ENCODE measurements at places on chromosomes 13 and 19. TPM values are rescaled to one million over a fixed set of nuclear protein-coding genes. Genes with fewer than 3 reads are reported as not detected.

Gene CCL25
- not detected for total RNA-seq

Gene ZNF709
- total RNA-seq: 3.6 TPM

Gene PDX1
- total RNA-seq: not detected

Gene THSD1
- 0.66 TPM for total RNA-seq

Gene KLK2
- total RNA-seq: not detected

Gene LHB
- total RNA-seq: not detected

Gene FOSB
- 0.88 TPM for total RNA-seq

Gene PNMA8B
- total RNA-seq: 8.8 TPM

Gene OLFM4
- not detected for total RNA-seq

Gene TPTE2
- 0.24 TPM for total RNA-seq

Gene GGN
- 0.98 TPM for total RNA-seq

Gene ELSPBP1
- total RNA-seq: not detected

Gene OR10H1
- not detected for total RNA-seq

Gene STXBP2
- 33.6 TPM for total RNA-seq

Gene MRPS12
- 48.0 TPM for total RNA-seq

Gene BRME1
- 8.8 TPM for total RNA-seq

GRCh38 chr19:41888926-41889325 is 5.9 kb downstream of the ARHGEF1 start:
- H3K36me3 ChIP-seq: no peaks in the 10 kb centered on the region
- no peak overlapping the region for H3K27ac ChIP-seq
- no peak overlapping the region for H3K4me3 ChIP-seq
- no peaks in the 10 kb centered on the region for H3K4me1 ChIP-seq
- no peak for DNase-seq

DNA sequence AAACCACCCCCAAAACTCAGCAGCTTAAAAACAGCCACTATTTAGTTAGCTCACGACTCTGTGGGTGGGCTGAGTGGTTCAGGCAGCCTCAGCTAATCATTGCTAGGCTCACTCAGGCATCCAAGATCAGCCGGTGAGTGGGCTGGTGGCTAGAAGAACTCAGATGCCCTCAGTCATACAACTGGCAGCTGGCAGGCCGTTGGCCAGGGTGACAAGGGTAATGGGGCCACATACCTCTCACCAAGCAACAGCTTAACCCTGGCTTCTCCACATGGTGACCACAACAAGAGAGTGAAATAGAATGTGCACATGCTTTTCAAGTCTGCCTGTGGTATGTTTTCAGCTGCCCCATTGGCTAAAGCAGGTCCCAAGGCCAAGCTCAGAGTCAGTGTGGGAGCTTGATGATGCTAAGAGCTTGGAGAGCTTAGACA is 435.4 kb upstream of the TSHZ3 start:
- DNase-seq: no peak
- H3K4me3 ChIP-seq: no peak overlapping the region
- no peak overlapping the region for H3K27ac ChIP-seq
- no peaks in the 10 kb centered on the region for H3K27me3 ChIP-seq
- no peaks in the 10 kb centered on the region for H3K36me3 ChIP-seq
- H3K4me1 ChIP-seq: no peaks in the 10 kb centered on the region

DNA sequence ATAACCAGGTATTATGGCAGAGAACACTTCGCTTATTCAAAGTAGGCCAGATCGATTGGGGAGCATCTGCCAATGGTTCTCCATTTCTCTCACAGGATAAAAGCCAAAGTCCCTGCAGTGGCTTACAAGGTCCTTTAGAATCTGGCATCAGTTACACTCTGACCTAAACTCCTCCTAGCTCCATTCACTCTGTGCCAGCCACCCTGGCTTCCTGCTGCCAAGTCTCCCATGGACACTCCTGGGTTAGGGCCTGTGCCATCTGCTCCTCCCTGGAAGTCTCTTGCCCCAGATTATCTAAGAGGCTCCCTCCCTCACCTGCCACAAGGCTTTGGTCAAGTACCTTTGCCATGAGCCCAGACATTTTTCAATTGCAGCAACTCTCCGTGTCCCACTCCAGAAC is 649.2 kb downstream of the DACH1 start:
- no peak for DNase-seq
- no peaks in the 10 kb centered on the region for H3K36me3 ChIP-seq
- no peaks in the 10 kb centered on the region for H3K27me3 ChIP-seq
- H3K4me3 ChIP-seq: no peak overlapping the region

GRCh38 chr13:110265682-110266430 is 41.1 kb downstream of the COL4A1 start:
- no peak overlapping the region for H3K4me3 ChIP-seq
- H3K4me1 ChIP-seq: peaks cover 2% of the 10 kb centered on the region
- H3K27me3 ChIP-seq: no peaks in the 10 kb centered on the region
- H3K27ac ChIP-seq: no peak overlapping the region
- H3K36me3 ChIP-seq: no peaks in the 10 kb centered on the region

GRCh38 chr19:38276942-38277517 is 12.7 kb downstream of the SPINT2 start:
- peak overlapping the region; percentile 97 for H3K27ac ChIP-seq
- H3K4me1 ChIP-seq: peaks cover 34% of the 10 kb centered on the region
- no peak overlapping the region for H3K4me3 ChIP-seq
- no peak for DNase-seq
- no peaks in the 10 kb centered on the region for H3K27me3 ChIP-seq

DNA sequence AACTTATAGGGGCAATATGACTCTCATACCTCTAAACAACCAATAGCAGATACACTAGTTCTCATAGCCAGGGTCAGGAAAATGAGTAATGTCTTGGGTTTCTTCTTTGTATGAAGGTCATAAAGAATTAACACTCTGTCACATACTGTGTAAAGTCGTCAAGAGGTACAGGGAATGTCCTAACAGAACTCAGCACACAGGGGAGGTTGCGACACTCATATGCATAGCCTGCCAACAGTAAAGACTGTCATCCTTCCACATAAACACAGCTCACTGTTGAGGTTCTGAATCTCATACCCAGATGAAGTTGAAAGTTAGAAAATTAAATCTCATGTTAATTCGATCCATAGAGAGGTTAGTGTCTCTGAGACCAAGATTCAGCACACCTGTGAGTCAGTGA is 34.2 kb upstream of the ZNF254 start:
- no peak overlapping the region for H3K27ac ChIP-seq
- no peak overlapping the region for H3K4me3 ChIP-seq
- H3K27me3 ChIP-seq: no peaks in the 10 kb centered on the region
- DNase-seq: peak; percentile 44

- no peaks in the 10 kb centered on the region for H3K4me1 ChIP-seq
- DNase-seq: no peak
- no peaks in the 10 kb centered on the region for H3K27me3 ChIP-seq
- no peak overlapping the region for H3K4me3 ChIP-seq
Measured at GRCh38 chr13:54301085-54301484, 1272.5 kb downstream of the OLFM4 start.

- H3K27me3 ChIP-seq: no peaks in the 10 kb centered on the region
- H3K4me3 ChIP-seq: peak overlapping the region; percentile 50
- peak overlapping the region; percentile 91 for H3K27ac ChIP-seq
- peak; percentile 75 for DNase-seq
Measured at GRCh38 chr19:41263042-41263849, 926 bp upstream of the HNRNPUL1 start.

- no peaks in the 10 kb centered on the region for H3K27me3 ChIP-seq
- H3K27ac ChIP-seq: no peak overlapping the region
- no peaks in the 10 kb centered on the region for H3K36me3 ChIP-seq
- no peak overlapping the region for H3K4me3 ChIP-seq
- H3K4me1 ChIP-seq: peaks cover 10% of the 10 kb centered on the region
Measured at GRCh38 chr13:42707048-42707447, 74.3 kb upstream of the FAM216B start.

DNA sequence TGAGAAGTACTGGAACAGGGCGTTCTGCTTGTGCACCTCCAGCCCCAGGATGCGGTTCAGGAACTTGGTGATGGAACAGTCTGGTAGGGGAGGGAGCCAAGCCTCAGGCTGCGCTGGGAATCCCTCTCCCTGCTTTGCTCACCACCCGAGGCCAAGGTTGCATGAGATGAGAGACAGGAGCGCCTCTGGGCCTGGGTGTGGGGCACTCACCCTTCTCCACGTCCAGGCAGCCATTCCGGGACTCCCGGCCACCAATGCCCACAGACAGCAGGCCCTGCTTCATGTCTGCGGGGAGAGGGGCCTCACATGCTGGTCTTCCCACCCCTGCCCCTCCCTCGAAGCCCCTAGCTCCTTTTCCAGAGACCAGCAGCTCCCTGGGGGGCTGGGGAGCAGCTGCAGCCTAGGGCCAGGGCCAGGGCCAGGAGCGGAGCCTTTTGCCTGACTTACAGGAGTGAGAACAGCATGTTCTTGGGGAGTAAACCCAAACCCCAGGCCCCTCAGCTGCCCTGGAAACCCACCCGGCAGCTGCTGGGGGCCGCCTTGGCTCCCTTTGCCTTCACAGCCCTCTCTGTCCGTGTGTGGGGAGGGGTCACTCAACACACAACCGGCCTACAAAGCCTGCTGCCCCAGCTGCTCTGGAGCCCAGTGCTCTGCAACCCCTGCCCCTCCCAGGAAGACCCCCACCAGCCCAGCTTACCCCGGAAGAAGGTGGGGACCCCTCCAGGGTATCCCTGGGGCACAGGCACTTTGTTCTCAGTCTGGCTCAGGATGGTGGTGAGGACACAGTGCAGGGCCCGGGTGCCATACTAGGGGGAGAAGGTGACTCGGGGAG is 7.2 kb downstream of the GPX4 start:
- H3K27me3 ChIP-seq: no peaks in the 10 kb centered on the region
- H3K4me3 ChIP-seq: no peak overlapping the region
- H3K27ac ChIP-seq: peak overlapping the region; percentile 6
- peak; percentile 33 for DNase-seq
- H3K4me1 ChIP-seq: peaks cover 17% of the 10 kb centered on the region

- no peak for DNase-seq
- H3K4me3 ChIP-seq: no peak overlapping the region
- H3K36me3 ChIP-seq: no peaks in the 10 kb centered on the region
- H3K27me3 ChIP-seq: no peaks in the 10 kb centered on the region
- no peaks in the 10 kb centered on the region for H3K4me1 ChIP-seq
- H3K27ac ChIP-seq: no peak overlapping the region
Measured at GRCh38 chr13:89862691-89863036, 1484.8 kb upstream of the MIR17HG start.

DNA sequence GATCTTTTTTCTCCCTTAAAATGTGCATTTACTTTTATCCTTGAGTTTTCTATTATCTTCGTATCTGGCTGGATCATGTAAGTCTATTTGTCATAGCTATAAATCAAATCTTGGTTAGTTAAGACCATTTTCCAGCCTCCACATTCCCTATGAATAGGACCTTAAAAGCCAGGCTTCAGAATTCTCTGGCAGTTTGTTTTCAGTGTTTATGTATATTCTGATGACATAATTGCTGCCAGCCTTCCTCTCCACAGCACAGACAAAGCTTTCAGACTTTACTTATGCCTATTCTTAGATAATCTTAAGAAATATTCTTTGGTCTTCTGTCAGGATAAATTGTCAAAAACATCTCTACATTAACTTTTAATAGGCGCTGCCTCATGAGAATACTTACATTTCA is 870.8 kb upstream of the SPRY2 start:
- no peak for DNase-seq
- no peaks in the 10 kb centered on the region for H3K36me3 ChIP-seq
- H3K27ac ChIP-seq: no peak overlapping the region
- no peak overlapping the region for H3K4me3 ChIP-seq

- peak overlapping the region; percentile 95 for H3K27ac ChIP-seq
- no peaks in the 10 kb centered on the region for H3K36me3 ChIP-seq
Measured at GRCh38 chr19:14119644-14120496, 2.3 kb upstream of the PRKACA start.

- H3K4me1 ChIP-seq: no peaks in the 10 kb centered on the region
- no peak overlapping the region for H3K27ac ChIP-seq
- no peaks in the 10 kb centered on the region for H3K36me3 ChIP-seq
- H3K27me3 ChIP-seq: no peaks in the 10 kb centered on the region
- H3K4me3 ChIP-seq: no peak overlapping the region
Measured at GRCh38 chr13:108895220-108895704, 265.9 kb downstream of the MYO16 start.

DNA sequence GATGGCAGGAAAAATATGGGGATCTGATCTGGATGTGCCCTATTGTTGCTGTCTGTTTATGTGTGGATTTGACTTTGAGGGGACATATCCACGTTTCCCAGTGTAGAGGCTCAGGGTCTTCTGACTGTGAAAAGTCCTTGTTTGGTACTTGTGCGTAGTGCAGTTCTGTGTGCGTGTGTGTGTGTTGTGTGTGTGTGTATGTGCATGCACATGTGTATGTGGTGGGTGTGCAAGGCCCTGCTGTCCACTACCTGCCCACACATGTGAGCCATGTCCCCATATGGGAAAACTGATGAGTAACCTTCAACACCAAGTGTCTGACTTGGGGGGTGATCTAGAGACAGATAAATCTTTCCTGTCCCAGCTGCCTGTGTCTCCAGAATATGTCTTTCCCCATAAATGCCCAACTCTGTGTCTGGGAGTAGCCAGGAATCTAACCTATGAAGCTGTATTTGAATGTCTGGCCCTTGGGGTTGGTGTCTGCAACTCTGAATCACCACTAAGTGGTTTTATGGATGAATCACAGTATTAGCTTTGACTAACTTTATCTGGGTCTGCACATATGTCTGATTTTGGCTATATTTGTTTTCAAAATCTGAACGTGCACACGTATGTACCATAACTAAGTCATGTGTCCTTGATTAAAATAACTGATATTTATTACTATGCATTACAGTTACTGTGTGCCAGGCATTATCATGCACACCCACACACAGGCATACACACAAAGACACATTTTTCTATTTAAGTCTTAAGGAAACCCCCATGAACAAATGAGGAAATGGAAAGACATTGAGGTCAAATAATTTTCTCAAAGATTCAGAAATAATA is 17.4 kb downstream of the KLK2 start:
- peak; percentile 13 for DNase-seq
- peaks cover 3% of the 10 kb centered on the region for H3K27me3 ChIP-seq
- H3K4me1 ChIP-seq: no peaks in the 10 kb centered on the region
- H3K27ac ChIP-seq: no peak overlapping the region
- H3K36me3 ChIP-seq: no peaks in the 10 kb centered on the region

- peak; percentile 65 for DNase-seq
- H3K4me1 ChIP-seq: peaks cover 39% of the 10 kb centered on the region
- no peaks in the 10 kb centered on the region for H3K27me3 ChIP-seq
- H3K36me3 ChIP-seq: peaks cover 6% of the 10 kb centered on the region
- peak overlapping the region; percentile 84 for H3K27ac ChIP-seq
Measured at GRCh38 chr19:41324921-41325639, 15.1 kb downstream of the CCDC97 start.

GRCh38 chr13:27631156-27631555 is 9.5 kb downstream of the POLR1D start:
- H3K4me3 ChIP-seq: no peak overlapping the region
- H3K4me1 ChIP-seq: no peaks in the 10 kb centered on the region
- no peaks in the 10 kb centered on the region for H3K27me3 ChIP-seq
- no peak for DNase-seq

- no peak overlapping the region for H3K27ac ChIP-seq
- no peaks in the 10 kb centered on the region for H3K4me1 ChIP-seq
- H3K4me3 ChIP-seq: no peak overlapping the region
- no peaks in the 10 kb centered on the region for H3K36me3 ChIP-seq
- no peaks in the 10 kb centered on the region for H3K27me3 ChIP-seq
Measured at GRCh38 chr13:23996456-23996855, 99.2 kb upstream of the C1QTNF9B start.

DNA sequence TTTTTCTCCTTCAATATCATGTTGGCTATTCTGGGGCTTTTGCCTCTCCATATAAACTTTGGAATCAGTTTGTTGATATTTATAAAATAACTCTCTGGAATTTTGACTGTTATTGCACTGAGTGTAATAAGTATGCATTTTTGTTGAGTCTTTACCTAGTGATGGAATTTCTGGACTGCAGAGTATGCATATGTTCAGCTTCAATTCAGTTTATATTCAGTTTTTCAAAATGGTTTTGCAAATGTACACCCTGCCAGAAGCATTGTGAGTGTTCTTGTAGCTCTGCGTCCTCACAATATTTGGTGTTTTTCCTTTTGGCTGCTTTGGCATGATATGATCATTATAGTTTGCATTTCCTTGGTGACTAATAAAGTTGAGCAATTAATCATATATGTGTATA is 43.1 kb downstream of the RASL11A start:
- H3K27me3 ChIP-seq: peaks cover 36% of the 10 kb centered on the region
- peaks cover 9% of the 10 kb centered on the region for H3K4me1 ChIP-seq
- H3K27ac ChIP-seq: no peak overlapping the region
